ENCODE measurements at places on chromosomes 7 and 10.

DNA sequence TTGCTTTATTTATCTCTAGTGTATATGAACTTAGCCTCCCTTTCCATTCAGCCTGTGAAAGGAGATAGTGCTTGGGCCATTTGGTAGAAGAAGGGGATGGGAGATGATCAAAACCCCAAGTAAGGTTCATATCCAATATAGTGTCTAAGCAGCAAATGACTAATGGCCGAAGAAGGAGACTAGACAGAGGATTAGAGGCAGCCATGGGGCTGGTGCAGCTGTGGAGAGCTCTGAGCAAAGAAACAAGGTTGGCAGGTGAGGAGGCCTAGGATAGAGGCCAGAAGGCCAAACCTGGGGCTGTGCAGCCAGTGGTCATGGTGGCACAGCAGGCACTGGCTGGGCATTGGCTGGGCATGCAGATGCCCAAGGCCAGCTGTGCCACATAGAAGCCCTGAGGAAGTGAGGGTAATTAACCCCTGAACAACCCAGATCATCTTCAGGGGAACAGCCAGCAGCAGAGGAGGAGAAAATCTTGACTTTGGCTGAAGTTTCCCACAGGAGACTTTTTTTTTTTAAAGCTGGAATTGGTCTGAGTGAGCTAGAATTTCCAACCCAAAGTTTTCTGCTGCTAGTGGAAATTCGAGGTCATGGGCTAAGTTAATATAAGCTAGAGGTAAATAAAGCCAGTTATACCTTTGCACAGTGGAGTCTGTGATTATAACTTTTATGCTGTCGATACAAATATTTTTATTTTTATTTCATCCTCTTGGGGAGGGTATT lies 10.3 kb upstream of the CPA1 start:
- no peak for DNase-seq

GRCh38 chr10:90859321-90859751 lies 1.5 kb upstream of the HTR7 start:
- no peak for DNase-seq

DNA sequence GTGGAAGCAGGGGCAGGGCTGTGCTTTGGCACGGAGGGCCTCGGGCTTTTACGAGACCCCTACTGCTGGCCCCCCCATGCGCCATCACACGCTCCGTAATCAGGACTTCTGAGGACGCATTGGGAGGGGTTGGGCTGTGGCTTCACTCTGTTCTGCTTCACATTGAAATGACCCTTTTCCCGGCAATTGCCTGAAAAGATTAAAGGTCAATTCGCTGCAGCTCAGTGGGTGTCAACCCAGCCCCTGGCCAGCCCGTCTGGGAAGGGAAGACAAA lies 41.7 kb upstream of the UBE3C start:
- DNase-seq: no peak

DNA sequence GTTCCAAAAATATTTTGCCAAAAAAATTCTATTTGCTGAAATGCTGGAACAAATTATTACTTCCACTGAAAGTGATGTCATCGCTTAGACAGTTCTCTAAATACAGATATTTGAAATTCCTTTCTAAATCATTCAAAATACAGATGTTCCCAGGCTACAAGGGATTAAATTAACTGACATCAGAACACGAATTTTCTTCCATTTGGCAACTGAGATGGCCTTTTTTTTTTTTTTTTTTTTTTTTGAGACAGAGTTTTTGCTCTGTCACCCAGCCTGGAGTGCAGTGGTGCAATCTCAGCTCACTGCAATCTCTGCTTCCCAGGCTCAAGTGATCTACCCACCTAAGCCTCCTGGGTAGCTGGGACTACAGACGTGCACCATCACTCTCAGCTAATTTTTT lies 57.0 kb downstream of the P4HA1 start:
- no peak for DNase-seq

- no peak for DNase-seq
Observed at GRCh38 chr7:106190589-106191330, 78.6 kb upstream of the SYPL1 start.

DNA sequence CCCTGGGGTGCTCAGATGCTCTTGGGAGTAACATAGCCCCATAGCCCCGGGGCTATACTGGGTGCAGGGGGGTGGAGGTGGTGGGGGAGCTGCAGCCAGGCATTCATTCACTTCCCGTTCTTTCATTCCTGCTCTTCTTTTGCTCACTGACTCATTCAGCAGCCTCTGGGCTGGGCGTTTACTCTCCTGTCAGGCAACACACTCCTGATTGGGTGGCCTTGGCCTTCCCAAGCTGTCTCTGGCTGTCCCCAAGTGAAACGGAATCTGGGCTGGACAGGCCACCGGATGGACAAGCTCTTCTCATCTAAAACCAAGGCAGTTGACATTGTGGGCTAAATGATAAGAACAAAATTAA lies 34.6 kb downstream of the CHST3 start:
- no peak for DNase-seq

Measured in RPMI8226 (cell line).